ENCODE measurements at places on chromosomes 4 and X.
A peak's percentile ranks its signal among the peaks of the same experiment; 100 is the strongest.

DNA sequence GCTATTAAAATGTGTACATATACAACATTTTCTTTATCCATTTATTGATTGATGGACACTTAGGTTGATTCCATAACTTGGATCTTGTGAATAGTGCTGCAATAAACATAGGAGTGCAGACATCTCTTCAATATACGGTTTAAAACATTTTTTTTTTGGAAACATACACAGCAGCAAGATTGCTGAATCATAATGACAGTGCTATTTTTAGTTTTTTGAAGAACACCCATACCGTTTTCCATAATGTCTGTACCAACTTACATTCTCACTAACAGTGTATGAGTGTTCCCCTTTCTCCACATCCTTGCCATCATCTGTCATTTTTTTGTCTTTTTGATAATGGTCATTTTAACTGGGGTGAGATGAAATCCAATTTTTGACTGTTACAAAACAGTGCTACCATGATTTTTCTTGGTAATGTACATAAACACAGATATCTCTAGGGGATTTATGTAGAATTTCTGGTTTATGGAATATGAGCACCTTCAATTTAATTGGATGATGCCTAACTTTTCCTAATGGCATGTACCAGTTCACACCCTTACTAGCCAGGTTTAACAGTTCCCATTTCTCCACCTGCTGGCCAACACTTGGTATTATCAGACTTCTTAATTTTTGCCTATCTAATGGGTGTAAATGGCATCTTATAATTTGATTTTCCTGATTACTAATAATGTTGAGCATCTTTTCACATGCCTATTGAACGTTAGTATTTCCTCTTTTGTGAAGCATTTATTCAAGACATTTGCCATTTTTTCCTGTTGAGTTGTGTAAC, 21.0 kb upstream of the TMSB15B start:
- DNase-seq, result no peak

DNA sequence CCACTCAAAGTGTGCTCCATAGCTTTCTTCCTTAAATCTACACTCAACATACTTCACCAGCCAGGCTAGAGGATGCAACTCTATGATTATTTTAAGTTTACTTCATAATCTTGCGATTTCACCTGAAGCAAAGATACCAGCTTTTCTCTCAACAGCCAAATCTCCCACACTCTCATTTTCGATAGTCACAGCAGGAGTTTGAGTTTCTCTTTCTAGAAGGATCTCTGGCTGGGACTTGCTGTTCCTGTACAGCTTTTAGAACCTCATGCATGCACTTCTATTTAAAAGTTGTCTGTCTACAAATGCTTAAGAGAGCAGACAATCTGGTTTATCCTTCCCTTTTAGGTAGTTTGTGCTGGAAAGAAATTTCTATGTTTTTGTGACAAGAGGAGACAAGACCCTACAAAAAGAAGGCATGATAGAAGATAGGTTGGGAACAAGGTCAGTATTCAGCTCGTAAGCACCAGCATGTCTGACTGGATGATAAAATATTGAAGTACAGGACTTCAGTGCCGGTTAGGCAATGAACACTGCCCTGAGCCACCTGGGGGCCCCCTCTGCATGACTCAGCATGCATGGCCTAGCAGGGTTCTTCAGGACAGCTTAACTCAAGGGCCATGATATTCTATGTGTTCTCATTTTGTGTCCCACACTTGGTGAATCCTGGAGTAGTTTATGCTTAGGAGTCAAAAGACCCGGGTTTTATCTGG, 65.6 kb downstream of the ATXN3L start:
- DNase-seq, result no peak

- DNase-seq, result no peak
Observed at GRCh38 chr4:157141976-157142375, 66.0 kb downstream of the GLRB start.

- peak; percentile 43 for DNase-seq
Observed at GRCh38 chr4:19947349-19947748, 304.4 kb upstream of the SLIT2 start.

- no peak for DNase-seq
Observed at GRCh38 chr4:100657187-100657586, 139.4 kb upstream of the EMCN start.

Data from femur (tissue), 1 donor.